ENCODE measurements at places on chromosomes 11 and 22.

DNA sequence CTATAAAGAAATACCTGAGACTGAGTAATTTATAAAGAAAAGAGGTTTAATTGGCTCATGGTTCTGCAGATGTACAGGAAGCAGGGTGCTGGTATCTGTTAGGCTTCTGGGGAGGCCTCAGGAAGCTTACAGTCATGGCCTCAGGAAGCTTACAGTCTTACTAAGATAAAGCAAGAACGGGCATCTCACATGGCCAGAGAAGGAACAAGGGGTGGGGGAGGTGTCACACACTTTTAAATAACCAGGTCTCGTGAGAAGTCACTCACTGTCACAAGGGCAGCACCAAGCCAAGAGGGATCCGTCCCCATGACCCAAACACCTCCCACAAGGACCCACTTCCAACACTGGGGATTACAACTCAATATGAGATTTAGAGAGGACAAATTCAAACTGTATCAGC, 192.8 kb upstream of the B3GAT1 start:
- DNase-seq = no peak

- no peak for DNase-seq
Observed at GRCh38 chr22:33204408-33204807, 146.2 kb upstream of the SYN3 start.

- DNase-seq = no peak
Observed at GRCh38 chr11:70900540-70900939, 351.8 kb downstream of the SHANK2 start.

GRCh38 chr11:119099711-119100110, 1.9 kb downstream of the DPAGT1 start:
- DNase-seq = no peak

GRCh38 chr11:22343371-22344032, 5.3 kb downstream of the SLC17A6 start:
- DNase-seq = no peak

Measured in fibroblast of the conjunctiva (primary cell).